ENCODE measurements at places on chromosomes 6 and 20.

- no peak for DNase-seq
These were observed 155.4 kb upstream of the SYNDIG1 start for GRCh38 chr20:24314053-24314452.

DNA sequence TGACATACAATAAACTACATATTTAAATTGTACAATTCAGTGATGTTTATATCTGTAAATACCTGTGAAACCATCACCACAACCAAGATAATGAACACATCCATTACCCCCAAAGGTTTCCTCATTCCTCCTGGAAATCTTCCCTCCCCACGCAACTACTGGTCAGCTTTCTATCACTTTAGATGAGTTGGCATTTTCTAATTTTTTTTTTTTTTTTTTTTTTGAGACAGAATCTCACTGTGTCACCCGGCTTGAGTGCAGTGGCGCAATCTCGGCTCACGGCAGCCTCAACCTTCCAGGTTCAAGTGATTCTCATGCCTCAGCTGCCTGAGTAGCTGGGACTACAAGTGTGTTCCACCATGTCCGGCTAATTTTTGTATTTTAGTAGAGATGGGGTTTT, 31.7 kb upstream of the ECI2 start:
- DNase-seq = no peak

DNA sequence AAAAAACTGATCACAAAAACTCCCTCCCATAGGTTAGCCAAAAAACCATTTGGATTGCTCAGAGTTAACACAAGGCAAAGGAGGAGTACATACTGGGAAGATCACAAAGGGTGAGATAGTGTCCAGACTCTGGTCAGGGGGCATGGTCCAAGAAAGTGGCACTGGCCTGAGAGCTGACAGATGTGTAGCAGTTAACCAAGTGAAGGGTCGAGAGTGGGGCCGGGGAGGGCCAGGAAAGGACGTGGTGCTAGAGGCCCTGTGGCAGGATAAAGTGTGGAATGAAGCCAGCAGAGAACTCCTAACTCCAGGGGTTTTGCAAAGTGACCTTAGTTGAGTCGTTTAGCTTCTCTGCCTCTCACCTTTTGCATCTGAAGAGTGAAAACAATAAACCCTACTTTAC, 290.5 kb downstream of the FOXA2 start:
- no peak for DNase-seq

DNA sequence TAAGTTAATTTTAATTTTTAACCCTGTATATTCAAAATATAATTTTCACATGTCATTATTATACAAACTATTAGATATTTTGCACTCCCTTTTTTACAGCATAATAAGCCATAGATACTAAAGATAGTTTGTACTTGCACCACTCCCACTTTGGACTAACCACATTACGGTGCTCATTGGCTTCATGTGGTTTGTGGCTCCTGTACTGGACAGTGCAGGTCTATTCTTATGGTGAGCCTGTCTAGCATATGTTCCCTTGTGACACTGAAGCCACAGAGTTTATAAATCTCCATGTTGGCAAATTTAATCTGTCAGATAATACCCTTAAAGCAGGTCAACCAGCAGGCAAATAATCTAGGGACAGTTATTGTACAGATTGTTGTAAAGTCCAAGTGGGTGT, 354.4 kb upstream of the KCNQ5 start:
- no peak for DNase-seq

DNA sequence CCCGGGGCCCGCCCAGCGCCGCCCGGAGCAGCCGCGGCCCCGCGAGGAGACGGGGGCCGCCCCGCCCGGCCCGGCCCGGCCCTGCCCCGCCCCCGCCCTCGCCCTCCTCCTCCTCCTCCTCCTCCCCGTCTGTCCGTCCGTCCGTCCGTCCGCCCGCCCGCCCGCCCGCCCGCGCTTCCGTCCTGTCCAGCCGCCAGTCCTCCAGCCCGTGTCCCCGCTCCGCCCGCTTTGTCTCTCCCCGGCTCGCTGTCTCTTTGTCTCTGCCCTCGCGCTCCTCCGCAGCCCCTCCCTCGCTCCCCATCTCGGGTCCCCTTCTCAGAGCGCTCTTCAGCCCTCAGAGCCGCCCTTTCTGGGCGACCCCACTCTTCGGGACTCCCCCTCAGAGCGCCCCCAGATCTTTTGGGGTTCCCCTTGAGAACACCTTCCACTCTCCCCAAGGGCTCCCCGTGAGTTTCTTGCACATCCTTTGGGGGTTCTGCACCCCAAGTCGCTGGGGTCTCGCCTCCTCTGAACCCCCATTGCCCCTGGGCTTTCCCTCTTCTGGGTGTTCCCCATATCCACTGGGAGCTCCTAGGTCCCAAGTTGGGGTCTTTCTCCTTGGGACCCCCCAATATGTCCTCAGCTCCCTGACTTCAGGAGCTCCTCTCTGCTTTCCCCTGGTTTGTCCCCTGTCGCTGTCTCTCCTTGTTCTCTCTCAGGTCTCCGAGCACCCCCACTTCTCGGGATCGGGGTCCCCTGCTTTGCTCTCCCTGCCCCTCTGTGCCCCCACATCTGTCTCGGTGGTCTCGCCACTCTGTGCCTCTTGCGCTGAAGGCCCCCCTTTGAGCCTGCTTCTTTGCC, 79.5 kb upstream of the MYL9 start:
- peak; percentile 72 for DNase-seq

DNA sequence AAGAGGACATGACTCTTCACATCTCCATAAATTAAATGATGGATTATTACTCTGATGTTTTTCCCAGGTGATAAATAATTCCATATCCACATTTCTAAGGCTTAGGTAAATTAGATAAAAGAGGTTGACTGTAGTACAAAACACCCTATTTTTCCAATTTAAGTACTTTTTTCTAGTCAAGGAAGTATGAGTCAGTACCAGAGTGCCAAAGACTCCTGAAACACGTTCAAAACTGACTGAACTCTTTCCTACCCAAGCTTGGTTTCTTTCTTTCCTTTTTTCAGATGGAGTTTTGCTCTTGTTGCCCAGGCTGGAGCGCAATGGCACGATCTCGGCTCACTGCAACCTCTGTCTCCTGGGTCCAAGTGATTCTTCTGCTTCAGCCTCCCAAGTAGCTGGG, 85.0 kb downstream of the DOK5 start:
- DNase-seq = no peak

DNA sequence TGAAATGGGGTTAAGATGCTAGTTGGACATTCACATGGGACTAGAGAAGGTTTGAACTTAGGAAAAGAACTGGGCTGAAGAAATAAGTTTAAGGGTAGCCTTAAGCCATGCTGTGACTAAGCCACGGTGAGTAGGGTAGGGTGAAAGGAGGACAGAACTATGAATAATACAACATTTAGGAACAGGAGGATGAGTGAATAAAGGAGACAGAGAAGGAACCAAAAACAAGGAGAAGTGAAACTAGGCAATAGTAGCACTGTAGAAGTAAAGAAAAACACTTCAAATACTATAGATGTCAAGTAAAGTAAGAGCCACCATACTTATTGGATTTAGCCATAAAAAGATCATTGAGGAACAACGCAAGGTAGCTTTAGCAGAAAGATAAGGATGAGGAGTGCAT, 111.2 kb downstream of the KCNQ5 start:
- no peak for DNase-seq

DNA sequence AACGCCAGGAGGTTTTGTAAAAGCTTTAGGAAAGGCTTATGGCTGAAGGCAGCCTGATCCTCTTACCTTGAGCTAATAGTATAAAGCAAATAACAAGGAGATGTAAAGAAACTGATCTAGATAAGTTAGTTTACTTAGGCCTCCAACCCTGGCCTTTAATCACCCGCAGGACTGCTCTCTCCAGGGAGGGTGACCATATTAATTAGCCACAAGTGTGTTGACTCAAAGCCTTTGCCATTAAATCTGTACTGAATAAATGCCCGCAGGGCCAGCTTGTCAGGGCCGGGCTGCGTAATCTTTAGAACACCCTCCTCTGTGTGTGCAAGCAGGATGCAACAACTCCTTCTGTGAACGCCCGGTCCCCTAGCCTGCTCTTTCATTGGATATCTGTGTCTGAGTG, 6.1 kb upstream of the PRSS16 start:
- DNase-seq = no peak

- peak; percentile 5 for DNase-seq
These were observed 136.7 kb downstream of the MMUT start for GRCh38 chr6:49326347-49326746.

DNA sequence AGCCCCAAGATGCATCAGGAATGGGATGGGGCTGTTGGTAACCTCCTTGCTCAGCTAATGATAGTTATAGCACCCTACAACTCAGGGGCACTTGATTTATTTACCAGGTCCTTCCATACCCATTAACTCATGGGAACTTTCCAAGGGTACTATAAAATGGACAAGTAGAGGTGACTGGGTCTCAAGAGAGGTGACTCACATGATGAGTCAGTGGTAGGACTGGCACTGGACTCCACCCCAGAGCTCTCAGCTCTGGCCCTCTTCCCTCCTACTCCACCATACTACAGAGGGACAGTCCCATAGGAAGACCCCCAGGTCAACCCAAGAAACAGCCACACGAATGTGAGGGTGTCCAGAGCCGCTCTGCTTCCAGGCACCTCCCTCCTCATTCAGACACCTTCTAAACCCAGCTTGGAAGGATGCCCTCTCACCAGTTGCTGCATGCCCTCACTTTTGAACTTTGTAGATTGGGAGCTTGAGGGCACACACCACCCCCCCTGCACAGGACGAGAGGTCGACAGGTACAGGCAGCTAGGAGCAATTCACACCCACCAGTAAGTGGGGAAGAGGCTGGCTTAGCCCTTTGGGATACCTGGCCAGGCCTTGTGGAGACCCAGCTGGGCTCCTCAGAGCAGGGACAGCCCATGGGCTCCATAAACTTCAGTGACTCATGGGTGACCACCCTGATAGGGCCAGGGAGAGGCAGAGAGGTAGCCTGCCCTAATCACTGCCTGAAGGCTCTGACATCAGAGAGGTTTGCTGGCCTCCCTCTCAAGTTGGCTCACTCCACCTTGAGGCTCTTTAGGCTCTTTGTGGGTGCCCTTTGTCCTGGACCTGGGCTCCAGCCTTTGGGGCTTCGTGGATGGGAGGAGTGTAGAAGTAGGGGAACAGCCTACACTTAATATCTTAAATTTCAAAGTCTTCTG, 81.6 kb upstream of the MLN start:
- DNase-seq = peak; percentile 69

GRCh38 chr20:21126581-21126870, 644 bp downstream of the KIZ start:
- DNase-seq = no peak

GRCh38 chr20:25315418-25316210, 67.7 kb downstream of the PYGB start:
- peak; percentile 60 for DNase-seq

DNA sequence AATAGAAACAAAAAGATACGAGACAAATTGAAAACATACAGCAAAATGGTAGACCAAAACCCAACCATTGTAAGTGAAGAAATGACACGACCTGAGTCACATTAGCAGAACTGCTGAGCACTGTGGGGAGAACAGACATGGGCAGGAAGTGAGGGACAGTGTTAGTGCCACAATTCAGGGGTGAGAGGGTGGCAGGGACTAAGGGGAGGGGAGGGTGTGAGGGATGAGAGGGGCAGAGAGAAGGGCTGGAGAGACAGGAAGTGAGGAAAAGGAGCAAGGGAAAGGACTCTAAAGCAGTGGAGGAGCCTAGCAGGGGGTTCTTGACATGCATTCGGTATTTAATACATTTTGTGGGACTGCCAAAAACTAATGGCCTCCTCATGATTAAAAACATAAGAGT, 45.0 kb upstream of the TRIM26 start:
- no peak for DNase-seq

DNA sequence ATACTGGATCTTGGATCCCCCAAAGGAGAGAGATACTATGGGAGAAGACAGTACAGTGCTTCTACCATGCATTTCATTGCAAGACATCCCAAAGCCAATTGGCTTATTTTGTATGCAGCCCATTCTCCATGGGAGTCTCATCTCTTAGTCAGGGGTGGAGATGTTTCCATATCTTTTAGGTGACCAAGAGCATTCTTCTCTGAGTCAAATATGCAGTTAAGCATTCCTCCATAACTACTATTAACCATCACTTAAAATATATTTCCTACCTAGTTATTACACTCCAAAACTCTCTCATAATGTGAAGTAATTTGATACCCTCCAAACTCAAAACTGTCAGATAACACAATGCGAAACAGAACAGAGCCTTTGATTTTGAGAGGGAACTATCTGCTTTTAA, 542.6 kb downstream of the HDGFL1 start:
- no peak for DNase-seq

DNA sequence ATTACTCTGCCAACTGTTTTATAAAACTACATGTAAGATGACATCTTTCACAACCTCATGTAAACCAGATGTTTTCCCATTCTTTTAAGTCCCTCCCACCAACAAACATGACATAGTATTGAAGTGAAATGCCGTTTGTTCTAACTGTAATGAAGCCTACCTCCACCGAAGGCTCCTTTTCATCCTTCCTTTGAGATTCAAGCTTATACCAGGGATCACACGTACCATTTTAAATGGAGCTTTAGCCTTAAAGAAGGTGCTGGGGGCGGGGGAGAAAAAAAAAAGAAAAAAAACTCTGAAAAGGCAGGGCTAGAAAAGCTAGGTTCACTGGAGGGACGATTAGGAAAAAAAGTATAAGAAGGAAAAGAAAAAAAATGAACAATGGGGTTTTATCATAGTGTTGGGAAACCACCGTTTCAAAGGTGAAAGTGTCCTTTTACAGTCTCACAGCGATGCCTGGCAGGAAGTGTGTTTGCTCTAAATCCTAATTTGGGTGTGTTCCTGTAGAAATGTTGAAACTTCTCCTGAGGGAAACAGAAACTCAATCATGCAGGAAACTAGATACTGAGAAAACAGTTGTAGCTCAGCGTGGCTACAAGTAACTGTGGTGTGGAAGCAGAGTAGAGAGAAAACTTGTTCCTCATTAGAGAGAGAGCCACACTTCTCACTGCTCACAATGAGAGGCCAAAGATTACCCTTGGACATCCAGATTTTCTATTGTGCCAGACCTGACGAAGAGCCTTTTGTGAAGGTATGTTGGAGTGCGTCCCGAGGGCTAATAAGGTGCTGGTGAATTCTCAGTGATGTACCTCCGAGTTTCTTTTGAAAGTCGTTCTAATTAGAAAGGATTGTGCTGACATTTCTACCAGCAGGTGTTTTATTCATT, 37.6 kb upstream of the HINT3 start:
- no peak for DNase-seq

DNA sequence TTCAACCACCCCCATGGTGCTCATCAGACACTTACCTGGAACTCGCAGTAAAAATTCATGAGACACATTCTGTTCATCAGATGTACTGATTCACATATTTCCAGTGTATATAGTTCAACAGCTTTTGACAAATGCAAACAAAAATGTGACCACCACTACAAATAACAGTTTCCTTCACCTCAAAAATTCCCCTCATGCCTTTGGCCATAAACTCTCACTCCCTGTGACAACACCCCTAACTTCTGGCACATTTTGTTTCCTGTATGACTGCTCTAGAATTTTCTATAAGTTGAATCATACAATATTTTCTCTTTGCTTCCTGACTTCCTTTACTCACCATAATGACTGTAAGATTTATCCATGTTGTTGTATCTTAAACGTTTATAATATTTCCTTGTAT, 63.7 kb downstream of the C6orf118 start:
- no peak for DNase-seq

All from urothelium cell line (cell line).